NCI-H187 (cell line): ENCODE measurements at places on chromosomes 2 and 18.

GRCh38 chr18:48819276-48819675, 131.5 kb downstream of the SMAD7 start:
- no peak for DNase-seq

DNA sequence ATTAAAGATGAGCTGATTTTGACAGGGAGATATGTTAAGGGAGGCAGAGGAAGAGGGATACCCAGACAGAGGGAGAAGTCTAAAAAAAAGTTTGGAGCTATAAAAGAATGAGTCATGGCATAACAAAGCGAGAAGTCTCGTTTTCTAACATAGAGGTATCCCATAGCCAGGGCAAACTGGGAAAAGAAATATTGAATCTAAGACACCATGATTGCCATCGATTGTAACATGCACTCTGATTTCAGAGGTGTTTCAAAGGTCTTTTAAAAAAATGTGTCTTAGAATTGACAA, 110.7 kb downstream of the MDH1 start:
- no peak for DNase-seq

DNA sequence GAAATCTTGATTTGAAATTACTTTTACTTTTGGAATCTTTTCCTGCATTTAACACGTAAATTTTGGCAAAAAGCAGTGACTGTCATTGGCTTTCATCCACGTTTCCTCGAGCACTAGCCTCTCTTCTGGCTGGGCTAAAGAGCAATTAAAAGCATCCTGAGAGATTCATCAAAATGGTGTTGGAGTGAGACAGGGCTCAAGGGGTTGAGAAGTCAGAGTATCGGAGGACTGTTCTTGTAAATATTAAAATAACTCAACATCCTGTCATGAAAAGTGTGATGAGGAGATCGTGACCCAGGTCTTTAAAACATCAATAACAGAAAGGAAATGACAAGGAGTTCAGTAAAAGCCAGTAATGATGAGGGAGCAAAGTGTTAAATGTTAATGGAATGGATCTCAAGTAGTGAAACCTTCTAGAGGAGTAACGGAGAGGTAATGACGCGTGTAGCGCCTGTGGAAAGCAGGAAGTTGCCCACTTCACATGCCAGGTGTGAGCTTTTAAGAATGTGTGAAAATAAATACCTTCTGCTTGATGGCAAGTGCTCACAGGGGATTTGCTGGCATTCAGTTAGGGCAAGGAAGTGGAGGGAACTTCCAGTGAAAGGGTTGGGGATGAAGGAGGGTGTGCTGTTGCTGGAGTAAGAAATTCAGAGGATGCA, 754.4 kb downstream of the ADCYAP1 start:
- DNase-seq: peak; percentile 52

GRCh38 chr2:112869258-112869842, 32.8 kb upstream of the IL1B start:
- peak; percentile 29 for DNase-seq

DNA sequence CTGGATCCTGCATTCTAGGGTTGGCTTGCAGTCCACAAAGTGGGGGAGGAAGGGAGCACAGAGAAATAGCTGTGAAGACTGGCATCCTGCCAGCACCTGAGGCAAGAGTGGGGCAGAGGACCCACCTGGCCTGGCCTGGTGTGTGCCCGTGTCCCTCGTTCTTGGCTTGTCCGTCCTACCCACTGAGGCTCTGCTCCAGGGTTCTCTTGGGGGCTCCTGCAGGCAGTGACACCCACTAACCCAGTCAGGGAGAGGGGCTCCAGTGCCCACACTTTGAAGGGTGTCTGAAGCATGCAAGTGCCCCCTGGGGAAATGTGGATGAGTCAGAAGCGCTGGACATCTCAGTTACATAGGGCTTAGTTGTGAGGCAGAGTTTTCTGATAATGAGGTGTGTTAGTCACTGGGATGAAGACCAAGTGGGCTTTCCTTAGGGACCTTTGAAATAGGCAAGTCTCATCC, 79.4 kb downstream of the SLC4A3 start:
- DNase-seq: no peak

DNA sequence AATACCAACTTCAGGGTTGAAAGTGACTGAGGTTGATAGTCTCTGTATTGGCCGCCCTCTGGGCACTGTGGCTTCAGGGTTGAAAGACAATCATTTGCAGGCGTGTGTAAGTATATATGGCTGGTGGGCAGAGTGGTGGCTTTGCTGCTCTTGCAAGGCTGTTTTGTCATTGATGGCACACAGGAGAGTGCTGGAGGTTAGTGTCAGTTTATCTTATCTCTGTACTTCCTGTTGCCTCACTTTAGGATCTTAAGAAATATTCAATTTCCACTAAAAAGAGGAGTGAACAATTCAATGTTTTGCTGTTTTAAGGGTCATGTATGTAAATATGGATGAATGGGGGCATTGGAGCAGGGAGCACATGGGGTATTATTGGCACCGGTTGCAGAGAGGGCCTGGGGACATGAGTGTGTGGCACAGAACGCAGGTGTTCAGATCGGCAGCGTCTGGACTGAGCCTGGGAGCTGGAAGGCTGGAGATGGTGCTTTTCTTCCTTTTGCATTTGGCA, 51.5 kb downstream of the NCK2 start:
- DNase-seq: no peak

GRCh38 chr2:229884775-229885699, 36.8 kb downstream of the TRIP12 start:
- no peak for DNase-seq

DNA sequence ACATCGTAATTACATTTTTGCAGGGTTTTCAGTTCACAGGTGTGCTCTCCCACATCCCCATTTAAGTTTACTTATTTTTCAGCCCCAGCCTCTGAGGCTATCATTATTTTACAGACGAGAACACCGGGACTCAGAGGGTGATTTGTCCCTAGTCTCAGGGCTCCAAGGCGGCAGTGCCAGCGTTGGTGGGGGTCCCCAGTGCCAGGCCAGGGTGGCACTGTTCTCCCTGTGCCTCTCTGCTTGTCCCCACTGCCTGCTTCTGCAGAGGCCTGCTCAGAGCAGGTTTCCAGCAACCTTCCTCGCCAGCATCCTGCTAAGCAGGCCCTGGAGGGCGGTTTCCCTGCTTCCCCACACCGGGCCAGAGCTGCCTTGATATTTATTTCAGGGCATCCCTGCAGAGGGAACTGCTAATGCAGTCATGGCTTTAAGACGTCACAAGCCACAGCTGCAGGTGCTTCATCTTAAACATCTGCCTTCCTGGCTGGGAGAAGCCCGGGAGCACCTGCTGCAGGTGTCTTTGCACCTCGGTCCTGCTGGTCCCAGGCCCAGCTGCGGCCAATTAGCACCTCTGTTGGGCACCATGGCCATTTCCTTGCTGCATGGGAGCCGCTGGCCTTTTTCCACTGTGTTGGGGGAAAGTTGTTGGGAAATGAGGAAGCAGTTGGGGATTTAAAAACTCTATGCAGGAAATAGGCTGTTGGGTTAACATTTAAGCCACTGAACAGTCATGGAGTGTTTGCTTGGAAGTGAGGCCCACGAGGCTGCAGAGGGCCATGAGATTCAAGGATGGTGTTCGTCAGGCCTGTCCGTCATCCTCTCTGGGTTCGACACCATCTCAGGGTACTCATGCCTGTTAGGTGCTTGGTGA, 22.8 kb downstream of the HPCAL1 start:
- DNase-seq: peak; percentile 84

DNA sequence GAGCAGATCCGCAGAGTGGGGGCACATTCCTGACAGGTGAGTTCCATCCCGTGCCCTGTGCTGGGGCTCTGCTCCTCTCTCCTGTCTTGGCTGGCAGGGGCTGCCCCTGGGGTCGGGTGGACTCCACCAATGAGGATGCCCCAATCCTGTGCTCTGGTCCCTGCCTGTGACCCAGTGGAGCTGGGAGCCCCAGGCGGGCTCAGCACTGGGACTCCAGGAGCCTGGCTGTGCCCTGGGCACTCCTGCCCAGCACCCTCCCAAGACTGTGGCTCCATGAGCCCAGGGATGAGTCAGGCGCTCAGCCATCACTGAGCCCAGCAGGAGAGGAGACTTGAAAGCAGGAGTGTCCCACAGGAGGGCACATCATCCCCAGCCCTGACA, 53.9 kb downstream of the MBP start:
- no peak for DNase-seq

- no peak for DNase-seq
Measured at GRCh38 chr2:29223257-29223656, 108.0 kb downstream of the CLIP4 start.

- DNase-seq: no peak
Measured at GRCh38 chr2:157291018-157291417, 33.5 kb downstream of the GALNT5 start.

DNA sequence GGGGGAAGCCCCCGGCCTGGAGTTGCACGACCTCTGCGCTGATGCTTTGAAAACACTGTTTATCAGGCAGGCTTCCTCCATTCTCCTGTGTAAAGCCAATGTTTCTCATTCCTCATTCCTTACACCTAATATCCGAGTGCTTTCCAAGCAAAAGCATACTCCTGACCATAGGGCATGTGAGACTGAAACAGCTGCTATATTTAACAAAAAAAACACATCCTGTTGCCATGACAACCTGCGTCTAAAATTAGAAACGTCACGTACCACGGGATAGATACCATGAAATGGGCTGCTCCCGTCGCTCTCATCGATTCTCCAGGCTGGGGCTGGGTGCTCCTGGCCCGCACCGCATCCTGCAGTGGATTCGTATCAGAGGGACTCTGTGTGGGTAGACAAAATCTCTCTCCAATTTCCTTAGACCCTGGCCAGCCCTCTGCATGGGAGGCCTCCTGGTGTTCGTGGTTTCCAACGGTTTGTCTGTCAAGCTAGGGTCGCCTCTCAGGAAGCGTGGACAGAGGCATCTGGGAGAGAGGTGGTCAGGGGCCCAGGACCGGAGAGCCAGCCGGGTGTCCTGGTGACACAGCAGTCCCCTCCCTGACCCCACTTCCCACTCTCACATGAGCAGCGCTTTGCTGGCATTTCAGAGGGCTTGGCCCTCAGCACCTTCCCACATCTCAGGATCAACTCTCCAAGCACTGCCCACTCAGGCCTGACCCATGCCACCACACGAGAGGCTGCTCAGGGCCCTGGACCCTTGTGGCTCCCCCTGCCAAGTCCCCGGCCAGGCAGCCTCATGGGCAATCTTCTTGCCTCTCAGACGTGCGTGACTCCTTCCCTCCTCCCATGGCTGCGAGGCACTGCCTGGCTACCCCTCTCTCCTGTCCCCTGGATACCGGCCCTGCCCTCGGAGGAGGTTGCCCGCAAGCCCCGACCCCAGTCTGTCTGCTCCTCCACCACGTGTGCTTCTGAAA, 268.1 kb downstream of the NDUFA10 start:
- no peak for DNase-seq

GRCh38 chr2:96485751-96486651, 19.2 kb downstream of the NEURL3 start:
- no peak for DNase-seq

DNA sequence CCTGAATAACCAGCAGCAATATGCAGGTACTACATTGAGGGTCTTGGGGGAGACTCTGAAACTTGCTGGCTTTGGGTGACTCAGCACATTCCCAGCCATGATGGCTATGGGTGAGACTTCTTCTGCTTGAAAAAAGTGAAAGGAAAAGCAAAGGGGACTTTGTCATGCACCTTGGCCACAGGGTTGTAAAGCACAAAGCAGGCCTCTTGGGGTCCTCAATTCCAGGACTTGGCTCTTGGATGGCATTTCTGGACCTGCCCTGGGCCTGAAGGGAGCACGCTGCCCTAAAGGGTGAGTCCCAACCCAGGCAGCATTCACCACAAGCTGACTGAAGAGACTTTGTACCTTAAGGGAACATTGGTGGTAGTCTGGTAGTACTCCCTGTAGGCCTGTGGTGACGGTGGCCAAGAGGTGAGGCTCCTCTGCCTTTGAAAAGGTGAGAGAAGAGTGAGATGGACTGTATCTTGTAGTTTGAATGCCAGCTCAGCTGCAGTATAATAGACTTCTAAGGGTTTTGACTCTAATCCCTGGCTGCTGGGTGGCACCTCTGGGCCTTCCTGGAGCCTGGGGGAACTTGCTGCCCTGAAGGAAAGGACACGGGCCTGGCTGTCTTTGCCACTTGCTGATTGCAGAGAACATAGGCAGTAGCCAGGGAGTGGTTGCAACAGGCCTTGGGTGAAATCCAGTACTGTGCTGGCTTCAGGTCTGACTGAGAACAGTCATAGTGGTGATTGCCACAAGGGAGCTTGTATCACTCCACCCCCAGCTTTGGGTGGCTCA, 36.5 kb upstream of the CYTIP start:
- DNase-seq: no peak

- DNase-seq: no peak
Measured at GRCh38 chr2:7800031-7800430, 881.8 kb upstream of the ID2 start.

- no peak for DNase-seq
Measured at GRCh38 chr2:129753261-129753660, 226.2 kb upstream of the RAB6C start.

GRCh38 chr18:23183411-23184150, 48.3 kb downstream of the CABLES1 start:
- DNase-seq: no peak

DNA sequence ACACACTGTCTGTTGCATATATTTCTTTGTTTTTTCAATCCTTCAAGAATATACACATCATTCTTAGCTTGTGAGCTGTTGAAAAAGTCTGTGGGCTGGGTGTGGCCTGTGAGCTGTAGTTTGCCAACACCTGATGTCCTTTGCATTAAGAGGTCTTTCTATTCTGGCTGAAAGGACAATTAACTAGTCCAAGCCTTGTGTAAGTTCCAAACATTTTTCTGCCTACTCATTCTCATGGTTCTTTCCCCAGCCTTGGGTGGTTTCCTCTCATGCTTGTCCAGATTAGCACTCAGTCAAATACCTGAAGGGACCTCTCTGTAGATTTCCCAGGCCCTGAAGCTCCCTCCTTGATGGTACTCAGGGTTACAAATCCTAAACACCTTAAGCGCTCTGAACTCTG, 57.8 kb upstream of the NABP1 start:
- DNase-seq: no peak

- no peak for DNase-seq
Measured at GRCh38 chr18:62224229-62224628, 37.2 kb downstream of the RELCH start.

DNA sequence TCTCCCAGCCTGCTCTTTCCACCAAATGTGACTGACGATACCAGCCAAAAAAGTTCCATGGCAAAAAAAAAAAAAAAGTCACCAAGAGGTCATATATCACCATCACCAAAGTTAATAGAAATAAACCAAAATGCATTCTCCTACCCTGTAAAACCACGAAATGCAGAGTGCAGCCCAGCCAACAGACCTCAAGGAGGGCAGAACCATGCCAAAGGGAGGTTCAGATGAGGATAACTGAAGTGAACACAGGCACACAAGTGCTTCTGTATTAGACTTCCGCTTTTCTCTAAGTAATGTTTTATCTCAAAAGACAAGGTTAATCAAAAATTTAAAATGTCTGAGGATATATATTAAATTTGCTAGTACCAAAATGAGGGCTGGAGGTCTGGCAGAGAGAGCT, 5.5 kb downstream of the SERPINE2 start:
- no peak for DNase-seq

- no peak for DNase-seq
Measured at GRCh38 chr2:7665880-7666279, 748.7 kb downstream of the RNF144A start.
